Tongue (tissue), 3 donors: ENCODE measurements at places on chromosomes 6 and 20. TPM values are rescaled to one million over a fixed set of nuclear protein-coding genes. Genes with fewer than 3 reads are reported as not detected.

DNA sequence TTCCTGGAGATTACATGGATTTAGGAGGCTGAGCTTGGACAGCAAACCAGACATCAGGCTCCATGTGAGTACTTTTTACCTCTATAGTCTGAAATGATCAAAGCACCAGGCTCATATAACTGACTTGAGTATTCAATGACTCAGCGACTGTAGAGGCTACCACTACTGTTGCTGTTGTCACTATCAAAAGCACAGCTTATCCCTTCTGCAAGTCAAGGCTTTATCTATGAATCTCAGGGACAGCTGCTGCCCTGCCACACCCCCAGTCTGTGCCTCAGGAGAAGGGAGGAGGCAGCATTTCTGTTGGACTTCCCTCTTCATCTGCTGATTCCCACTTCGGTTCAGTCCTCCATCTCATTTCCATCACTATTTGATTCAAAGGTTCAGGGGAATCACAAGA, 80.5 kb upstream of the CNR1 start:
- peak; percentile 46 for DNase-seq

DNA sequence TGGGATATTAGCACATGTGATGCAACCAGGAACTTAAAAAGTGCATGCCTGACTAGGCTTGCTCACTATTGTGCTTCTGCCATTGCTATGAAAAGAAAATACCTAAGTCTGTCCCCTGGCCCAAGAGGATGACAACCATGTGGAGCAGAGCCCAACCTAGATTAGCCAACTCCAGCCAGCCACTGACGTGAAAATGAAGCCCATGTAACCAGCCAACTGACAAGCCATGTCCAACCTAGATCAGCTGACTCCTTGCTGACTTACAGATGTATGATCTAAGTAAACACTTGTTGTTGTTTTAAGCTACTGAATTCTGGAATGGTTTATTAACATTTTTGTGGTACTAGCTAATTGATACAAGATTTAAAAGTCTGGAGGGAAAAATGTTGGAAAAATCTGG, 47.5 kb downstream of the PIGU start:
- no peak for DNase-seq

DNA sequence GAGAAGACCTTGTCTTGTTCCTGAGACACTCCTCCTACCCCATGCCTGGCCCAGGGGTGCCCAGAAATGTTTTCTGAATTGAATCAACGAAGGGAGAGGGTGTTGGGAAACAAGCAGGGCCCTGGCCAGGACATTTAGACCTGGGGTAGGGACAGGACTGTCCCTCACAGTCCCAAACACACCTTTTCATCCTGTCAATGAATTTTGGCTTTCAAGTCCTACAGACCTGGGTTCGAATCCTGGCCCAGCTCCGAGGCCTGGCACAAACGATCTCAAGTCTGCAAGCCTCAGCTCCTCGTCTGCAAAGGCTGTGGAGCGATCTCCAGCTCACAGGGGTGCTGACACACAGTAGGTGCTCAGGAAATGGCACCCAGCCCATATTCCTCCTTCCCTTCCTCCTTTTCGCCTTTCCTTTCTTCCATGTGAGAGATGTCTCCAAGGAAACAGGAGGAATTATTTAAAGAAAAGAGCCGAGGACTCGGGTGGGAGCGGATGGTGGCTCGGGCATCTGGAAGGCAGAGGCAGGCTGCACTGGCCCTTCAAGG, 7.3 kb upstream of the DLGAP4 start:
- DNase-seq, result no peak

DNA sequence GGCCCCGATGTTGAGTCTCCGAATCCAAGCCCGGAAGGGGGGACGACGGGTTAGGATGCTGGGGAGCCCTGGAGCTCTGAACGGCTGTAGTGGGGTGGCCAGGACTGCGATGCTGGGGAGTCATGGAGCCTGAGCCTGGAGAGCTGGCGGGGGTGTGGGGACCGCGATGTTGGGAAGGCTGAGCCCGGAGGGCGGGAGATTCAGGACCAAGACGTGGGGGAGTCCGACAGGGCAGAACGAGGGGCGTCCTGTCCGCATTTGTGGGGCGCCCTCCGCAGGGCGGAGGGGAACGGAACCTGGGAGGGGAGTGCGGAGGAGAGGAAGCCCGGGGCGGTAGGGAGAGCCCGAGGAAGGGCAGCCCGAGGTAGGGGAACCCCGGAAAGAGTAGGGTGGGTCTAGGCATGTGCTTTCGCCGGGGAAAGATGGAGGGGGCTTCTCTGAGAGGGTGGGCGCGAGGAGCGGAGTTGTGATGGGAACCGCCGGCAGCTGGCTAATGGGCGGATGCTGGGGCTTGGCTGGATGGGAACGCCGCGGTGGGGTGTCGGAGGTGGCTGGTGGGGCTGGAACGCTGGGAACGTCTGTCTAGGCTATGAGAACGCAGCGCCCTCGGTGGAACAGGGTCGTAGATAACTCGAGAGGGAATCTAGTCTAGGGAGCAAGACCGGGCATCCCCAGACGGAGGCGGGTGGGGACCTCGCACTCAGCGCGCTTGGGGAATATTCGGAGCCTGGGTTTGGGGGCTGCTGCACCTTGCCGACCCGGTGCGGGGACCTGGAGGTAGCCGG, 684 bp downstream of the PAQR8 start:
- DNase-seq, result peak; percentile 53

DNA sequence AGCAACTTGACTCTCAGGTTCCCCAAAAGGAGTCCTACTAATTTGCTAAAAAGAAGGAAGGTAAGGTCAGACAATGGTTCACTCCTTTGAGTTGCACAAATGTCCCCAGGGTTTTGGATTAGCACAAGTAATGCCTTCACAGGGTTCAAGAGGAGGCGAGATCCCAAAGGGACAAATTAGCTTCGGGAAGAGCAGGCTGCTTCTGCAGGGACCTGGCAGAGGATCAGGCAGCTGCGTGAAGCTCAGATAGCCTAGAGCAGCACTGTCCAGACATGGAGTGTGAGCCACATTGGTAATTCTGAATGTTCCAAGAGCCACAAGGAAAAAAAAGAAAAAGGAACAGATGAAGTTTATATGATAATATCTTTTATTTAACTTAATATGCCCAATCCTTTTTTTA, 115.4 kb downstream of the CFAP61 start:
- DNase-seq, result peak; percentile 33

DNA sequence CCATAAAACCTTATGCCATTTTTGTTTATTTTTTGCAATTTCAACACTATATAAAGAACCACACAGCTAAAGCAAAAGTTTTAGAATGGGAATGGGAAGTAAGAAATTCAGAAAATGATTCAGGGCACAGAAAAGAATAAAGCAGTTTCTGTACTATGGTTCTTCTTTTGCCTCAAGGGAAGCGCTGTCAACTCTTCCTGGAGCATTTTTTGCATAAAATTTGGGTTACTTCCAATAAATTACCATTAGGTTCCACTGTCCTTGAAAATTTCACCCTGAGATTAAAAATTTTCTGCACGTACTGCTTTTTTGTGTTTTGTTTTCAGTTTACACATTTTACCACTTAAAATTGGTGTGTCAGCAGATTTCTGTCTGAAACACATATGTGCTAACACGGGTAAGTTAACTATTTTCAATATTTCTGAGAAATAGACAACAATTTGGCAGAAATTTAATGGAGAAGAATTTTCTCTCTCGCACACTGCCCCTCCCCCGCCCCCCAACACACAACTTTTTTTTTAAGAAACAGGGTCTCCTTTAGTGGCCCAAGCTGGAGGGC, 79.6 kb downstream of the ADAT2 start:
- no peak for DNase-seq

DNA sequence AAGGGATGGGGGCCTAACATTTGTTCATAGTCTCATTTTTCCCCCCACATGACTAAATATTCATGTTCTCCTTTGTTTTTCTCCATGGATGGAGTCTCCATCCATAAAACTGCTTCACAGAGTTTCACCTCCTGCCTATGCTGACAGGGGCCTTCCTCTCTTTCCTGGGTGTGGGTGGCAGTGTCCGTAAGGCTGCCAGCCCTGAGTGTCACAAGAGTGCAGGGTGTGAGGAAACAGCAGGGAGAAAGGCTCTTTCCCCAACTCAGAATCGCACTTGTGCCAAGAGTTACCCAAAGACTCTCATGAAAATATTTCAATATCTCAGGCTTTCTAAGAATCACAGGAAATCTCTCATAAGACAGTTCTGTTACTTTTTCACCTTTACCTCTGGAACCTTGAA, 346.2 kb upstream of the MMS22L start:
- DNase-seq, result no peak

DNA sequence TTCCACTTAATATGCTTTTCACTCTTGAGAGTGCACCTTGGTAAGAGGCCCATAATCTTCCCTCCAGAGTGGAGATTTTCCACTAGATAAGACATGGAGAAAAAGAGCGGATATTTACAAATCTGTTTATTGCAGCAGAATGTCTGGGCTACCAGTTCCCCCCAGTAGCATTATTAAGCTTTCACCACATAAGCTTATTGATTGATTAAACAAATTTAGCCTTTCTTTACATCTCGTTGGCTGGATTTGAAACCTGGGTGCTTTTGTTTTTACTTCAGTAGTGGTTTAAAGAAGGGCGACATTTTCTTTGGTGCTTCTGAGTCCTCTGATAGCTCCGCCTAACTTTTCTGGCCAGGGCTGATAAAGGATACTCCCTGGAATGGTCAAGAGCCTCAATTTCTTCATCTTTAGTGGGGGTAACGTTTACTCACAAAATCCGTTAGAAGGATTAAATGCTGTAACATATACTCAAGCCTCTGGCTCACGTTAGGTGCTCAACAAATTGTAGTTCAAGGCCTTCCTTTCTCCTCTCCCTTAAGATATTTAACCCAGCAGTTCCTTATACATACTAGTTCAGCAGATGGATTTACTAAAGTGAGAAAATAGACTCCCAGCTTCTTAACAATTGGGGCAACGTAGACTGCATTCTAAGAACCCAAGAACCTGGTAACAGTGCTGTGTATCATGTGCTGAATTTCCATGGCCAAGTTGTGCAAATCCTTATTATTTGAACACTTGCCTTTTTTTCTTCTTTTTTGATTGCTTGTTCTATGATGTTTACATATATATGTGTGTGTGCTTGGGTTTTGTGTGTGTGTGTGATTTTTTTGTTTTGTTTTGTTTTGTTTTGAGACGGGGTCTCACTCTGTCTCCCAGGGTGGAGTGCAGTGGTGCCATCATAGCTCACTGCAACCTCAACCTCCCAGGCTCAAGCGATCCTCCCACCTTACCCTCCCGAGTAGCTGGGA, 91.4 kb downstream of the RREB1 start:
- DNase-seq, result no peak

GRCh38 chr6:152338335-152339125, 298.6 kb downstream of the SYNE1 start:
- peak; percentile 55 for DNase-seq

GRCh38 chr6:7112741-7113313, 5.1 kb downstream of the RREB1 start:
- DNase-seq, result no peak

- no peak for DNase-seq
Measured at GRCh38 chr6:96900873-96901272, 3.2 kb upstream of the NDUFAF4 start.

GRCh38 chr6:63813566-63814120, 178.0 kb downstream of the PHF3 start:
- DNase-seq, result no peak

GRCh38 chr6:75431379-75431778, 62.2 kb downstream of the FILIP1 start:
- peak; percentile 93 for DNase-seq

- no peak for DNase-seq
Measured at GRCh38 chr20:19621072-19621471, 137.0 kb upstream of the RIN2 start.

- no peak for DNase-seq
Measured at GRCh38 chr20:14521016-14521415, 183.6 kb upstream of the FLRT3 start.

GRCh38 chr6:45558858-45559257, 181.1 kb upstream of the SUPT3H start:
- no peak for DNase-seq

DNA sequence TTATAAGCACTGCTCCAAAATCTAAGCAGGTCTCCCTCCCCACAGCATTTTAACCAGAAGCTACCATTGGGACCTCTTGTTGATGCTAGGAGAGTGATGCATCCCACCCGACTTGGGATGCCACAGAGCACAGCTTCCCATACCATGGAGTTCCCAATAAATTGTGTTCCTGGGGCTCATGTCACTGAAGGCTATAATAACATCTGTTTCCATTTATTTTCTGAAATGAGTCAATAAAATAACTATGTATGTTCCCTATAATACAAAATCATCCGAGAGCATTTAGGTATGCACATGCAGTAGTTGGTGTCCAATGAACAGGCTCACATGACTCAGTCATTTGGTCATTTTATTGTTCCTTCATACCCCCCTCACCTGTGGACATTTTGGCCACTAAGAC, 204.2 kb downstream of the TBC1D7 start:
- no peak for DNase-seq

GRCh38 chr20:47379433-47380150, 23.1 kb upstream of the ZMYND8 start:
- no peak for DNase-seq

The PNLDC1 gene
- total RNA-seq, result 0.82 TPM

The SEL1L2 gene
- total RNA-seq, result not detected

The EYS gene
- 1.0 TPM for total RNA-seq

The PLN gene
- total RNA-seq, result 24.5 TPM

The TCFL5 gene
- 9.1 TPM for total RNA-seq

The RAET1L gene
- total RNA-seq, result 3.3 TPM

The ELMO2 gene
- 51.3 TPM for total RNA-seq

The TRAPPC3L gene
- total RNA-seq, result 0.31 TPM

The CLIC5 gene
- total RNA-seq, result 18.1 TPM

The ALDH5A1 gene
- total RNA-seq, result 15.9 TPM

The ESF1 gene
- 16.4 TPM for total RNA-seq

The SCUBE3 gene
- 1.3 TPM for total RNA-seq
